ENCODE measurements at places on chromosomes 4 and X. TPM values are rescaled to one million over a fixed set of nuclear protein-coding genes. Genes with fewer than 3 reads are reported as not detected.

The IGBP1 gene
- 59.3 TPM for polyA plus RNA-seq

The SPANXD gene
- polyA plus RNA-seq, result not detected

The ASB12 gene
- polyA plus RNA-seq, result not detected

The BGN gene
- polyA plus RNA-seq, result not detected

The CHRNA9 gene
- polyA plus RNA-seq, result 0.14 TPM

DNA sequence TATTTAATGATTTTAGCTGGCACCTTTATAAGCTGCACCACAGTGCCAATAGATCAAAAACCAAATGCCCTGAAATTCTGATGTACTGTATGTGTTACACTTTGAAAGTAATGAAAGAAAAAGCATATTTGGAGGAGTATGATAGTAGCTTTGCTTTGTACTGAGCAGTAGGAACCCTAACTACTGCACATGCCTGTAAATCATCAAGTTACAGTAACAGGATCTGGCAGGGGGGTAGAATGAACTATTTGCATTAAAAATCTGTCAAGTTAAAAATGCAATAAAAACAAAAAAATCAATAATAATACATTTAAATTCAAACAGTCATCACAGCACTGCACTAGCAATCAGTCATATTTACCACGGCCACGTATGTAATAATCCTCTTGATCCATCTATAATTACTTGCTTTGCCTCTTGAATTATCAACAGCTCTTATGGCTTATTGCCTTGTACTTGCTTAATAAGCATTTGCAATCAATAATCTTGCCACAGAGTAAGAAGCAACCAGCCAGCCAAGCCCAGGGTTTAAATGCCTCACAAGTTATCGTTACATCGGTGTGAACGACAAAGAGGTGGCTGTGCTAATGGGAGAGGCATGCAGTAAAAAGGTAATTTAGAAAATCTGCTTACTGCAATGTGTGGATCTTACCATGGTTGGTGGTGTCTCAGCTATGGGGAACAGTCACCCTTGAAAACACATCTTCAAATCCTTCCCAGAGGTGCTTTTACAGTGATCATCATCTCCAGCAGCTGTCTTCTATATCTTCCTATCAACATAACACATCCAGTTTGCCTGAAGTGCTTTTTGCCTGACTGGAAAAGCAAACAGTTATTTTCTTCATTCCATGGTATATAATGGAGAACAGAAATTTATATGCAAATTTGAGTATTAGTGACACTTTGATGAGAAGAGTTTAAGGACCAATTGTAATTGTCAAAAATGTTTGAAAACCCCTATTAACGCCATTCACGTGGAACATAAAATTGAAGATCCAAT lies 1812.1 kb upstream of the ADGRL3 start:
- no peaks in the 10 kb centered on the region for H3K4me1 ChIP-seq
- no peak overlapping the region for H3K4me3 ChIP-seq
- no peak overlapping the region for H3K27ac ChIP-seq
- DNase-seq, result no peak
- H3K36me3 ChIP-seq, result no peaks in the 10 kb centered on the region

DNA sequence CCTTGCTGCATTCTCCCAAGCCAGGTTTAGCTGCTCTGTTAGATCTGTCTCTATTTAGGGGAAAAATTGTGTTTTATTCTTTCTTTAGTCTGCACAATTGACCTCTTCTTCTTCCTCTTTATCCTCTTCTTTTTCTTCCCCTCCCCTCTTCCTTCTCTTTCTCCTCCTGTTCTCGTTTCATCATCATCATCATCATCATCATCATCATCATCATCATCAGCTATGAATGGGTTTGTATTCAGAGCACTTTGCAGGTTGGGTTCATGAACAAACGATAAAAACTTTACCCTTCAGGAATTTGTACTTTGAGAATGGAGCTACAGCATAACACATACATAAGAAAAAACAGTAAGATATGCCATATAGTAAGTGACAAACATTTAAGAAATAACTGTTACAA lies 9.1 kb downstream of the GPM6A start:
- no peaks in the 10 kb centered on the region for H3K36me3 ChIP-seq
- H3K27me3 ChIP-seq, result no peaks in the 10 kb centered on the region
- H3K4me3 ChIP-seq, result no peak overlapping the region

- no peak overlapping the region for H3K27ac ChIP-seq
- H3K4me3 ChIP-seq, result no peak overlapping the region
- DNase-seq, result no peak
- H3K36me3 ChIP-seq, result no peaks in the 10 kb centered on the region
Observed at GRCh38 chr4:23153076-23153475, 460.3 kb downstream of the GBA3 start.

GRCh38 chrX:9786798-9787635 lies 788 bp downstream of the SHROOM2 start:
- no peak for DNase-seq
- no peaks in the 10 kb centered on the region for H3K4me1 ChIP-seq
- no peak overlapping the region for H3K27ac ChIP-seq
- H3K4me3 ChIP-seq, result no peak overlapping the region
- no peaks in the 10 kb centered on the region for H3K27me3 ChIP-seq
- no peaks in the 10 kb centered on the region for H3K36me3 ChIP-seq

DNA sequence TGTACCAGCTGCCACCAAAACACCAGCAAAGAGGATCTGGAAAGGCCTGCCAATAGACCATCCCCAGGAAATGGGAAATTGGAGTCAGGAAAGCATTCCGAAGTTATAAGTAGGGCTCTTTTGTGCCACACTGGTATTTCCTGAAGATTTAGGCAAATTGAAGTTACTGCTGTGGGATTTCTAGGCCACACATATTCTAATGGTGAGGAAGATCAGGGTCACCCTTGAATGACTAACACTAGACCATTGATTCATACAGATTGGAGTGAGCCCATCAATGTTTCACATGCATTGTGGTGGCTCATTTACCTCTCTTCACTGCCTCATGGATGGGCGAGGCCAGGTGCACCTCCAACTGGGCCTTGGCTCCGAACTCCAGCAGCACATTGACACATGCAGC lies 22.6 kb downstream of the ASB11 start:
- no peaks in the 10 kb centered on the region for H3K27me3 ChIP-seq
- no peak for DNase-seq
- no peaks in the 10 kb centered on the region for H3K36me3 ChIP-seq
- no peaks in the 10 kb centered on the region for H3K4me1 ChIP-seq
- H3K27ac ChIP-seq, result no peak overlapping the region

DNA sequence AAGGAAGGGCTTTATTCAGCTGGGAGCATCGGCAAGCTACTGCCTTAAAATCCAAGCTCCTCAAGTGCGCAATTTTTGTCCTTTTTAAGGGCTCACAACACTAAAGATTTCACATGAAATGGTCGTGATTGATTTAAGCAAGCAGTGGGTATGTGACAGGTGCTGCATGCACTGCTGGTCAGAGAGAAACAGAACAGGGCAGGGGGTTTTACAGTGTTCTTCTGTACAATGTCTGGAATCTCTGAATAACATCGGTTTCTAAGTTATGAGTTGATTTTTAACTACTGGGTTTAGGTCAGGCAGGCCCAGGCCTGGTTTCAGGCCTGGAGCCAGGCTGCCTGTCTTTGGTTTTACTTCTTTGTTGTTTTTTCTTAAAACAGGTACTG lies 6.0 kb downstream of the UGT2B17 start:
- H3K27me3 ChIP-seq, result no peaks in the 10 kb centered on the region
- no peak overlapping the region for H3K4me3 ChIP-seq
- no peaks in the 10 kb centered on the region for H3K4me1 ChIP-seq
- no peak for DNase-seq
- no peaks in the 10 kb centered on the region for H3K36me3 ChIP-seq

- no peaks in the 10 kb centered on the region for H3K27me3 ChIP-seq
- no peak overlapping the region for H3K27ac ChIP-seq
- no peak overlapping the region for H3K4me3 ChIP-seq
- H3K36me3 ChIP-seq, result no peaks in the 10 kb centered on the region
Observed at GRCh38 chrX:128619490-128619889, 567.3 kb upstream of the ACTRT1 start.

DNA sequence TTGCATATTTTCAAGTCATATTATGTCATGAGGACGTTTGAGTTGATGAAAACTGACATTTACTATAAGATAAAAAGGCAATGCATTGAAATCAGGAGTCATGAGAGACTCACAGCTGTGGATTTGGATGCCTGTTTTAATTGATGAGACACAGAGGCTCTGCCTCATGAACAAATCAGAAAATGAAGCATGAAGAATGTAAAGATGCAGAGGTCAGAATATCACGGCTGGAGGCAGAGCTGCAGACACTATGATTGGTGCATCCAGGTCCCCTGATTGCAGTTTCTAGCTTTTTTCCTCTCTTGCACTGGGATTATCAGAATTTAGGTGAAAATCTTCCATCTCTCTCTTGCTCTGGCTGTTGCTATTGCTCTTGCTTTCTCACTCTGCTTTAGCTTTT lies 74.7 kb downstream of the FAM47B start:
- no peak overlapping the region for H3K27ac ChIP-seq
- no peak overlapping the region for H3K4me3 ChIP-seq
- H3K36me3 ChIP-seq, result no peaks in the 10 kb centered on the region
- no peaks in the 10 kb centered on the region for H3K27me3 ChIP-seq
- H3K4me1 ChIP-seq, result no peaks in the 10 kb centered on the region

GRCh38 chrX:110836451-110836850 lies 40.8 kb upstream of the CHRDL1 start:
- no peaks in the 10 kb centered on the region for H3K4me1 ChIP-seq
- H3K36me3 ChIP-seq, result no peaks in the 10 kb centered on the region
- no peak for DNase-seq
- no peaks in the 10 kb centered on the region for H3K27me3 ChIP-seq

- DNase-seq, result no peak
- H3K27ac ChIP-seq, result no peak overlapping the region
- no peaks in the 10 kb centered on the region for H3K27me3 ChIP-seq
- H3K4me3 ChIP-seq, result no peak overlapping the region
Observed at GRCh38 chr4:81690871-81691270, 219.2 kb upstream of the RASGEF1B start.

- H3K27ac ChIP-seq, result no peak overlapping the region
- no peak overlapping the region for H3K4me3 ChIP-seq
- H3K4me1 ChIP-seq, result no peaks in the 10 kb centered on the region
- H3K27me3 ChIP-seq, result no peaks in the 10 kb centered on the region
- no peaks in the 10 kb centered on the region for H3K36me3 ChIP-seq
- no peak for DNase-seq
Observed at GRCh38 chr4:11514779-11515419, 86.2 kb upstream of the HS3ST1 start.

DNA sequence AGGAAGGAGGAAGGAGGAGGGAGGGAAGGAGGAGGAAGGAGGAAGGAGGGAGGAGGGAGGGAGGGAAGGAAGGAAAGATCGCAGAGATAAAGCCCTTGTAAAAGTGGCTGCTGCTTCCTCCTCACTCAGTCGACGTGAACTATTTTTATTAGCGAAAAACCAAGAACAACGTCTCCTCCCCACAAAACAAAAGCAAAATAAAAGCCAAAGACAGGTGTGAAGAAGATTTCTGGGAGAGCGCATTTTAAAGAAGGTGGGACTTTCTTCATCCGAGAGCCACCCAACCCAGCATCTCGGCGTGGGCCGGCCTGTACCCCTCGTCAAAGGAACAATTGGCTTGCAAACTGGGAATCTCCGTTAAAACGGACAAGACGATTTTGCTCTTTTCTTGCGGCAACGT lies 40.7 kb upstream of the ASMTL start:
- no peak for DNase-seq
- no peak overlapping the region for H3K4me3 ChIP-seq
- H3K27me3 ChIP-seq, result no peaks in the 10 kb centered on the region

GRCh38 chr4:32025851-32026459 lies 1305.8 kb downstream of the PCDH7 start:
- no peak overlapping the region for H3K4me3 ChIP-seq
- H3K27ac ChIP-seq, result no peak overlapping the region
- H3K27me3 ChIP-seq, result no peaks in the 10 kb centered on the region
- DNase-seq, result no peak
- H3K4me1 ChIP-seq, result no peaks in the 10 kb centered on the region

- no peak overlapping the region for H3K27ac ChIP-seq
- no peaks in the 10 kb centered on the region for H3K36me3 ChIP-seq
- DNase-seq, result no peak
- no peaks in the 10 kb centered on the region for H3K4me1 ChIP-seq
Observed at GRCh38 chr4:40621592-40622512, 7.8 kb downstream of the RBM47 start.

- DNase-seq, result no peak
- no peak overlapping the region for H3K4me3 ChIP-seq
- H3K4me1 ChIP-seq, result no peaks in the 10 kb centered on the region
- H3K36me3 ChIP-seq, result no peaks in the 10 kb centered on the region
Observed at GRCh38 chr4:40553995-40554394, 75.7 kb downstream of the RBM47 start.

GRCh38 chr4:36000941-36001557 lies 243.3 kb downstream of the ARAP2 start:
- no peak for DNase-seq
- H3K27me3 ChIP-seq, result no peaks in the 10 kb centered on the region
- no peaks in the 10 kb centered on the region for H3K36me3 ChIP-seq
- no peaks in the 10 kb centered on the region for H3K4me1 ChIP-seq

GRCh38 chrX:118049713-118050112 lies 66.9 kb downstream of the KLHL13 start:
- no peak for DNase-seq
- H3K27ac ChIP-seq, result no peak overlapping the region
- no peaks in the 10 kb centered on the region for H3K36me3 ChIP-seq
- no peak overlapping the region for H3K4me3 ChIP-seq
